ENCODE measurements at places on chromosomes 2 and 18.

- no peak for DNase-seq
Measured at GRCh38 chr18:37521510-37522465, 43.8 kb downstream of the CELF4 start.

- no peak for DNase-seq
Measured at GRCh38 chr2:191578031-191578430, 99.9 kb upstream of the NABP1 start.

DNA sequence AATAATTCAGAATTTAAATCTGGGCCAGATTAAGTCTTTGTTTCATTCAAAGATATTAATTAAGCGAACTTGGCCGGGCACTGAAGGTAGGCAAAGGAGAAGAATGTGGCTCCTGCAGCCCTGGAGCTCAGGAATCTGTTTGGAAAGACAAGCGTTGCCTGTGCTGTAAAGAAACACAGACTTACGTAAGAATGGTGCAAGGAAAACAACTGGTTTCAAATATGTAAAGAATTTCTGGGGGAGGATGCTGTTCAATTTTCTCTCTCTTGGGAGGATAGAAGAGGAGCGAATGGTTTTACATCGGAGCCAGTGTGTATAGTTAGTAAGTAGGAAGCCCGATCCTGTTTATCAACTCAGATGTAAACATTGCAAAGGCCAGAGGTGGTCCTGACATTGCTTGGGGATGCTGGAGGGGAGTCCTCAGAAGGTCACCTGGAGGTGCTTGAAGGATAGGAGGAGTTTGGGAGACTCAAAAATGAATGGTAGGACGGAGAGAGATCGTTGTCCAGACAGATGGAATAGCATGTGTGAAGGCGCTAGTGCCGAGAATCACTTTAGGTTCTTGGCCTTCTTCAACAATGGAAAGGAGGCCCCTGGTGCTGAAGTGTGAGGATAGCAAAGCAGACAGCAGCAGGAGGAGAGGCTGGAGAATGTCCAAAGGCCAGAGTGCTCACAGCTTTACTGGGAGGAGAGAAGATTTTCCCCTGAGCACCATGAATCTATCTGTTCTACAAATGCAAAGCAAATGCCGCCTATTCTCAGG lies 456.1 kb downstream of the LPIN1 start:
- DNase-seq, result peak; percentile 11

DNA sequence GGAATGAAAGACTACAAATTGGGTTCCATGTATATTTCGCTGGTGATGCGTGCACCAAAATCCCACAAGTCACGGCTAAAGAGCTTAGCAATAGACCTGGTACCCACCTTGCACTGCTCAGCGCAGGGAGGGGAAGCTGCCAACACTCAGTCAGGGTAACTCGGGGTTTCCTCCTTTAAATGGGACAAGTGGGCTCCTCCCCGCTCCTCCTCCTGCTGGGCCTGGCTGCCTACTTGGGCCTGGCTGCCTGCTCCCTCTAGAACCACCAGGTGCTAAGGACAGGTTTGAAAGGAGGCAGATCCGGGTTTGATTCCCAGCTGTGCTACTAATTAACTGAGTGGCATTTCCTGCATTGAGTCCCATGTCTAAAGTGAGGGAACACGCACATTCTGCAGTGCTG lies 23.4 kb downstream of the MYO7B start:
- DNase-seq, result no peak

DNA sequence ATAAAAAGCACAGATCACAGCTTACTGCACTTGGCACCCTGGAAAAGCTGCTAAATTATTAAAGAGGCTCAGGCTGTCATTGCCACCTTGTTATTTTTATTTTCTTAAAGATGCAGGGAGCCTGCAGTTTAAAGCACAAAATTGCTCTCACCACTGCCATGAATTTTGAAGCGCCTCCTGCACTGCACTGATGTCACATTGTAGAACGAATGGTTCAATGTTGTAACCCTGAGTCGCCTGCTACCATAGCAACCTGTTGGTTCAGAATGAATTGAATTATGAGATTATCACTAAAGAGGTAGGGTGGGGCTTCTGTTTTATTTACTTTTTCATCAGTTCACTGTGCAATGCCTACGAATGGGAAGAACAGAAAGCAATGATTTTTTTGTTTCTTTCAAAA lies 16.5 kb downstream of the SCG2 start:
- no peak for DNase-seq

- no peak for DNase-seq
Measured at GRCh38 chr2:47141520-47141919, 13.6 kb downstream of the STPG4 start.

GRCh38 chr2:173282795-173283545 lies 71.7 kb upstream of the CDCA7 start:
- DNase-seq, result no peak

- no peak for DNase-seq
Measured at GRCh38 chr2:86036669-86037138, 69.0 kb downstream of the POLR1A start.

- DNase-seq, result no peak
Measured at GRCh38 chr2:128404709-128405466, 86.2 kb upstream of the HS6ST1 start.

GRCh38 chr2:67650291-67651133 lies 253.4 kb downstream of the ETAA1 start:
- peak; percentile 72 for DNase-seq

DNA sequence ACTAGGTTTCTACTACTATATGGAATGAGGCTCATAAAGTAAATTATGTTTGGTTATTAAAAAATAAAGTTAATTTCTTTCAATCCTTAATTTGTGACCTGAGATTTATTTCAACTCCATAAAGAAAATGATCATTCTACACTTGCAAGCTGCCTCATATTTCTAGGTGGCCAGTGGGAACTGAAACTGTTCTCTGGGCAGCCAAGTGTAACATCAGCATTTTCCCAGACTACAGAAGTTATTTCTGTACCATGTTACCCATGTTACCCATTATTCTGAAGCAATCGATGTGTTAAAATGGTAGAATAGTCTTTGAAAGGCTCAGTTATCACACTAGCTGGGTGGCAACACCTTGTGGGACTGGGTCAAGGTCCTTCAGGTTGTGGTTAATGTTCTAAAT lies 139.3 kb upstream of the FBXO11 start:
- DNase-seq, result no peak

DNA sequence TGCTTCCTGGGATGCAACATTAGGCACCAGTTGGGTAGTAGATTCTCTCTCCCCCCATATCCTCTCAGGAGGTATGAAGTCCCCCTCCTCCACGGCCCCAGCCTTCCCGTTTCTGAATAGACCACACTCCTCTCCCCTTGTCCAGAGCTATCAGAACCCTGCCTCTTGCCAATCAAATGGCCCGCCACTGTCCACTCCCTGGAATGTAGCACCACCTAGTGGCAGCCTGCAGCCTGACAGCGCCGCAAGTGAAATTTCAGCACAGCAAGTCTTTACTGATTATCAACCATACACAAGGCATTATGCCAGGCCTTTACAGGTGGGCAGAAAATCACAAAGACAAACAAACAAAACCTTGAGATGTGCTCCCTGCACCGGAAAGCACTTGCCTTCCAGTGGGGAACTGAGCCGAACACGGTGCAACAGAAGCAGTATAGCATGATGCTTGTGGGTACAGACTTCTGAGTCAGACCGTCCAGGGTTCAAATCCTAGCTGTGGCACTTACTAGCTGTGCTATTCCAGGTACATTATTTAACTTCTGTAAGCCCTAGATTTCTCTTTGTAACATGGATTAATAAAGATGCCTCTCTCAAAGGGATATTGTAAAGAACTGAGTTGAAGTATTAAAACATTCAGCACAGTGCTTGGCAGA lies 174.0 kb downstream of the SMAD2 start:
- peak; percentile 62 for DNase-seq

DNA sequence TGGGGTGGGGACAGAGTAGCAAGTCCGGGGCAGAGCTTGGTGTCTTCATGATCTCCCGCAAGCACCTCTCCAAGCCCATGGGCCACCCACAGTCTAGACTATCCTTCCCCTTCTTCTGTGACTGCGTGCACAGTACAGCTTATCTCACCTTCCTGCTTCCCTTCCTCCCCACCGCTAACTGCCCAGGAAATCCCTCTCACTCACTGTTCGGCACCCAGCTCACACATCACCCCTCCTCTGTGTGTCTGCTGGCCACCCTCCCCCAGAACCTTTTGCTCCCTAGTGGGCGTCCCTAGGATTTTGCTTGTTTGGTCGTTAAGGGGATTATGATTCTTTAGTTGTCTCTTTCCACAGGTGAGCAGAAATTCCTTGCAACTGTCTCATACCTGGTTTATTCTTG lies 31.5 kb upstream of the SMAD7 start:
- DNase-seq, result no peak

- DNase-seq, result no peak
Measured at GRCh38 chr2:850429-850828, 100.2 kb upstream of the SNTG2 start.

DNA sequence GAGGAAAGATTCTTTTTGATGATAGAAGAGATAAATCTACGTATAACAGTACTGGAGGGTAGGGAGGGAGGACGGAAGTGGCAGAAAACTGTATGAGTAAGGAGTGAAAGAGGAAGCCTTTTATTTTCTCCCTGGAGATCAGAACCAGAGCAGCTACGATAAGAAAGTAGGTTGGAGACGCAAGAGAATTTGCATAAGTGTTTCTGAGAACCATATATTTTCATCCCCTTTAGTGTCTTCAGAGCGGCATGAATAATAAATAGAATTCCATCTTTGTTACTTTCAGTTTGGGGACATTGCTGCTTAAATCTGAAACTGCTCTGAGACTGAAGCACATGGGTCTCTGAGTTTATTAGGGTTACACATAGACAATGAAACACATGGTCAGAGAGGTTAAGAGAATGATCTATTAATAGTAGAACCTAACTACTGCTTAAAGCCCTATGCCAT lies 230.2 kb upstream of the TNP1 start:
- no peak for DNase-seq

DNA sequence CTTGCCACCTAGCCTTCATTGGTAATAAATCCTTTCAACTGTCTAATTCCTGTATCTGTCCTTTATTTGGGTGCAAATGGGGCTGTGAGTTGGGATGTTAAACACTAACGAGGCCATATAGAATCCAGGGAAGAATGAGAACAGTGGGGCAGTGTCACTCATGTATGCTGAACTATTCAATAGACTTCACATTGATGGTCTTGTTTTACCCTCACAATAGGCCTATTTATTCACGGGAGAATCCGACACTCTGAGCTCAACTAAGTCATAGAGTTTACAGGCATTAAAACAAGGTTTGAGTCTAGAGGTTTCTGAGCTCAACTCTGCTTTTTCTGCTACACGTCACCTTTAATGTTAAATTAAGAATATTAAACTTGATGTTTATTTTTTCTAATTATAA lies 421.6 kb downstream of the SOX11 start:
- DNase-seq, result no peak

GRCh38 chr2:192236136-192236535 lies 41.4 kb upstream of the TMEFF2 start:
- no peak for DNase-seq

GRCh38 chr2:46230115-46230571 lies 67.1 kb upstream of the EPAS1 start:
- DNase-seq, result no peak

DNA sequence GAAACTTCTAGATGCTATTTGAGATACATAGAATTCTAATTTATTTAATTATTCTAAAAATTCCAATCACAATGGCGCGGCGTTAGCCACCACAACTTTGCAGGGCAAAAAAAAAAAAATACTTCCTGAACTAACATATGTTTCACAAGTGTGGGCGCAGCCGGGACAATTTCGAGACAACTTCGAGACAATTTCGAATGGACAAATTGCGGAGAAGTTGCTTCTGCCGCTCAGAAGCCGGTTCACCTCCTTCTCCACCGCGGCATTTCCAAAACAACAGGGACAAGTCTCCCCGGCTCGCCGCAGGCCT lies 842 bp downstream of the PAX3 start:
- DNase-seq, result no peak

DNA sequence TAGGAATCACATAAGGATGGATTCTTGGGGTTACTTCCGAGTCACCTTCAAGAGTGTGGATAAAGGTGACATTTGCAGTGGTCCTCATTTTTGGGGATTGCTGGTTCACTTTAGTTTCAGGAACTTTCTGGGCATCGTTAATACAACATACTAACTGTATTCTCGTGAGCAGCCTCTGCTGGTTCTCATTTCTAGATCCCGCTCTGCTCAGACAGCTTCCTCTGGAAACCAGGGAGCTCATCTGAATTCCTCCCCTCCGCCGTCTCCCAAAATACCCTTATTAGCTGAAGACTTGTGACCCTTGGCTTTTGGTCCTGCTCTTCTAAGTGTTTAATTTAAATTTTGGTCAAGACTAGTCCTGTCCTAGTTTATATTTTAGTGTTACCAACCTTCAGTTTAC lies 64.5 kb downstream of the ZNF532 start:
- no peak for DNase-seq

DNA sequence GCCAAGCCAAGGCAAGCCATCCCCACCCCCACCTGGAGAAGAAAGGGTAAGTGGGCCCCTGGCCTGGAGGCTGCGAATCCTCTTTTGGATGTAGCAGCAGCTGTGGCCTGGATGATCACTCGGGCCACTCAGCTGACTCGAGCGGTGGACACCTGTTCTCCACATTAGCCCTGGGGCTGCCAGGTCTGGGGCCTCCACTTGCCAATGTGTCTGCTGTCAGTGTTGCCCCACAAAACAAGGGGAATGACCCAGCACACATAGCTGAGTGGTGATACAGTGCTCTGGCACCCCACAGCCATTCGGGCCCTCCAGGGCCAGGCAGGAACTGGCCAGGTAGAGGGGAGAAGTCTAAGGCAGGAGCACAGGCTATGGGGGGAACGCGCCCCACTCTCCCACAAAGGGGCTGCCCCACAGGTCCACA lies 2.6 kb downstream of the STK25 start:
- DNase-seq, result no peak

DNA sequence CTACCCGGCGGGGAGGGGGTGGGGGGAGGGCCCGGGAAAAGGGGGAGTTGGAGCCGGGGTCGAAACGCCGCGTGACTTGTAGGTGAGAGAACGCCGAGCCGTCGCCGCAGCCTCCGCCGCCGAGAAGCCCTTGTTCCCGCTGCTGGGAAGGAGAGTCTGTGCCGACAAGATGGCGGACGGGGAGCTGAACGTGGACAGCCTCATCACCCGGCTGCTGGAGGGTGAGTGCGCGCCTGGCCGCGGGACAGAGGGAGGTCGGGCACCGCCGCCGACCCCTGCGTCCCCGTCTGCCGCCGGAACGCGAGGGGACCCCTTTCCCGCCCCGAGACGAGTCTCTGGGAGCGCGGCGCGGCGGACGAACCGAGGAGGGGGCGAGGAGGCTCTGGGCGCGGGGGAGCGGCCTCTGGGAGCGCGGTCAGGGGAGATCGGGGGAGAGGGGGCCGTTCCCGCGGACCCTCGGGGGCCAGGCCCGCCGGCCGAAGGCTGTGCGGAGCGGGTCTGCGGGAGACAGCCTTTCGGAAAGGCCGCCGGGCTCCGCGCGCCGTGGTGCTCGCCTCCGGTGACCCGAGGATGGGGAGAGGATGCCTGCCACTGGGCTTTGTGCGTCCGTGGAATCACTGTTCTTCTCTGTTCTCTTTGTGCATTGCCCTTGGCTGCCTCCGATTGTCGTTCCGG lies 463 bp downstream of the PPP1CB start:
- DNase-seq, result peak; percentile 66

Data from small intestine (tissue), 16 donors.